Stimulated activated CD4-positive, alpha-beta T cell treated with anti-CD3 and anti-CD28 coated beads, Interleukin-15, amount 100 ng/mL, for 1 hour (primary cell): ENCODE measurements at places on chromosomes 2 and 18.

DNA sequence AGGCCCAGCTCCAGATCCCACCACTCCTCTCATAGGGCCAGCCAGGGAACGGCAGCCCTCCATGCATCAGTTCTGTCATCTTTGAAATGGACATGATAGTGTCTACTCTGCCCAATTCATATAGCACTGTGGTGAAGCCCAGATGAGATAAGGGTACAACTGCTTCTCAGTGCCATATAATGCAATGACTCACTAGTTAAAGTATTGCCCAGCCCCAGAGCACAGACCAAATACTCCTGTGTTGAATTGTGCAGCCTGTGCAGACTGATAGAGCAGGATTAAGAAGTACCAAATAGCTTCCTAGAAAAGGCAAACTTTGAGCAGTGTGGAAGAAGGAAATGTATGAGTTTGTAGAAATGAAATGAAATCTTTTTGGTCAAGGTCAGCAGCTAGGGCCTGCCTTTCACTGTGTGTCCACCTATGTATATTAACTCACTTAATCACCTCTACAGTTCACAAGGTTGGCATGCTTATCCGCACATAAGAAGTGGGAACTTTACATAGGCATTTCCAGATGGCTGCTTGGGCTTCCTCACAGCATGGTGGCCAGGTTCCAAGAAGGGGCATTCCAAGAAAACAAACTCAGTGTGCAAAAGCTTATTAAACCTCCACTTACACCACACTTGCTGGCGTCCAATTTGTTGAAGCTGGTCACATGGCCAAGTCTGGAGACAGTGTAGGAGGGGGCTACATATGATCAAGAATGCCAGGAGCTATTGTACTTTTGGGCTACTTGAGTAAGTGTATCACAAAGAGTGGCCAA lies 102.8 kb upstream of the COPS8 start:
- no peak for DNase-seq

DNA sequence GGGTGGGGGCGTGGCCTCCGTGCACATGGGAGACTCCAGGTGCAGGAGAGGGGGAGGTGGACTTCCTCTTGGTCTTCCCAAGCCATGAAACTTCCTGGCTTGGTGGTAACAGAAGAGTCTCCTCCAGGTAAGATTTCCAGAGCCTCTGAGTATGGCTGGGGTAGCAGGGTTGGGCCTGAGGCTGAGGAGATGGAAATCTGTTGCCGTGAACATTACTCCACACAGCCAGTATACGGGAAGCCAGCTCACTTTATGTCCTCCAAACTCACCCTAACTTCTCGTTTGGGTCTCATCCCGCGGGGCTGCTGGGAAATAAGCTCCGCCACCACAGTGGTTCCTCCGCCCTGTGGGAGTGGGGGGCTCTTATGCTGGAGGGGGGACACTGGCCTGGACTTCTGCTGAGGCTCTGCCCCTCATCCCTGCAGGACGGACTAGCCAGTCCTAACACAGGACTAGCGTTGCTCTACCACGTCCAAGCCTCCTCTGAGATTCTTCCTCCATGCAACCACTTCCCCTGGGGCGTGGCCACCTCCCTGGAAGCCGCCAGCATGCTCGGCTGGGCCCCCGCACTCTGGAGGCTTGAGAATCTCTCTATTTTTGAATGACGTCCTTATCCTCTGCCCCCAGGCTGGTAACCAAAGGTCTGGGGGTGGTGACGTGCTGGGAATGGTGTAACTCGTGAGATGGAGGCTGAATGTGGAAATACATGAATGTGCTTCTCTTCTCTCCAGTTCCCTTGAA lies 777 bp upstream of the RAB17 start:
- no peak for DNase-seq

DNA sequence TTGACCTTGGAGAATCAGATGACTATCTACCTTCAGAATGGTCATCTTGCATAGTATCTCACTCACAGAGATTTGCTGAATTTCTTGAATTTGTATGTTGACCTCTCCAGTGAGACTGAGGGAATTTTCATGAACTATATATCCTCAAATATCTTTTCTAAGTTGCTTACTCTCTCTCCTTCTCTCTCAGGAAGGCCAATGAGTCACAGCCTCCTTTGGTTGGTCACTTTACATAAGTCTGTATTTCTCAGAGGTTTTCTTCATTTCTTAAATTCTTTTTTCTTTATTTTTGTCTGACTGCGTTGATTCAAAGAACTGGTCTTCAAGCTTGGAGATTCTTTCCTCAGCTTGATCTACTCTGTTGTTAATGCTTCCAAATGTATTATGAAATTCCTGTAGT lies 51.7 kb downstream of the VIT start:
- DNase-seq: no peak

- no peak for DNase-seq
Observed at GRCh38 chr2:32008805-32009515, 1.8 kb downstream of the MEMO1 start.

- DNase-seq: no peak
Observed at GRCh38 chr2:3633089-3633981, 24.7 kb upstream of the ALLC start.

DNA sequence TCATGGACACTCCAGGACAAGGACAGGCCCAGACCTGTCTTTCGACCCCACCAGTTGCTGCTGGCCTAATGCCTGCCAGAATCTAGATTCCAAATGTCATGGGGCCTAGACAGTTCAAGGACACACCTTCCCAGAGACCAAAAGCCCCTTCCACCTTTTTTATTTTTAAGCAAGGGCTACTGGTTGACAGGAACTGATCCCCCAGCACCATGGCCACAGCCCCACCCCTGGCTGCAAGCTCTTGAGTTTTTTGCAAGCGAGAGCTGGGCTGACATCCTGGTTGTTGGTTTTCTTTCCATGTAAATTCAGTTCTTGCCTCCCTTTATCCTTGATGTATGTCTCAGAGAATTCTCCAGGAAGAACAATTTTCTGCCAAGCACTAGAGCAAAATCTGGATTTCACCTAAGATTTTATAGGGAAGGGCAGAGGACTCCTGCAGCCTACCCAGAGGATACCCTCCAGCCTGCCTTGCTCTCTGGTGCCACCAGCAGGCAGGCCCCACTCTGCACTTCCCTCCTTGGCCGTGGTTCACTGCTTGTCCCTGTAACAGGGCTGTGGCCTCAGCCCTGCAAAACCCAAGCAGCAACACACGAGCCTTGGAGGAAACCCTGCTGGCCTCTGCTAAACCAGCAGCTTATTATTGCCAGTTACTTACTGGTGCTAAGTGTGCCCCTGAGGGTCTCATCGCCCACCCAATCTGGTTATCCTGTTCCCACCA lies 97.7 kb downstream of the TWIST2 start:
- DNase-seq: no peak

- DNase-seq: no peak
Observed at GRCh38 chr2:222943820-222944219, 83.0 kb downstream of the ACSL3 start.

DNA sequence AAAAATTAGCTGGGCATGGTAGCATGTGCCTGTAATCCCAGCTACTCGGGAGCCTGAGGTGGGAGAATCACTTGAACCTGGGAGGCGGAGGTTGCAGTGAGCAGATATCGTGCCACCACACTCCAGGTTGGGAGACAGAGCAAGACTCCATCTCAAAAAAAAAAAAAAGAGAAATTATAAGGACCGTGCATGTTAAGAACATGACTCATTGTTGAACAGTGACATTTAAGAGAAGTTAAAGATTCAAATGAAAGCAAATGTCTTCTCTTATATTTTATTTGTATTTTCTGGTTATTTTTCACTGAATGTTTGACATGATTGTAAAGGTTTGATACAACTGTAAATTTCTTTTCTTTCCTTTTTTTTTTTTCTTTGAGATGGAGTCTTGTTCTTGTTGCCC lies 69.6 kb downstream of the APLF start:
- no peak for DNase-seq

DNA sequence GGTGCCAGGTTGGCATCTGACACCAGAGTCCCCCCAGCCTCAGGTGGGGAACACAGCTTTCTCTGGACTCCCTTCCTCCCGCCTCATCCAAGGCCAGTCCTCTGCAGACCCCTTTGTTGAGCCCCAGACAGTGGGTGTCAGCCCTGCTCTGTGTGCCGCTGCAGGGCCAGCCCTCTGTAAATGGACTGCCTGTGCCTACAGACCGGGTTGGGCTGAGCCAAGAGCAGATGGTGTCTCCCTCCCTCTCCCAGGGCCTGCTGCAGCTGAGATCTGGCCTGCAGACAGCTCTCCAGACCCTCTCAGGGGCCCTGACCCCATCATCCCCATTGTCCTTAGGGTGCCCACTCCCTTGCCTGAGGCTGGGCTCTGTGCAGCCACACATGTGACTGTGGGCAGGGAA lies 160.8 kb downstream of the KLHL29 start:
- no peak for DNase-seq

DNA sequence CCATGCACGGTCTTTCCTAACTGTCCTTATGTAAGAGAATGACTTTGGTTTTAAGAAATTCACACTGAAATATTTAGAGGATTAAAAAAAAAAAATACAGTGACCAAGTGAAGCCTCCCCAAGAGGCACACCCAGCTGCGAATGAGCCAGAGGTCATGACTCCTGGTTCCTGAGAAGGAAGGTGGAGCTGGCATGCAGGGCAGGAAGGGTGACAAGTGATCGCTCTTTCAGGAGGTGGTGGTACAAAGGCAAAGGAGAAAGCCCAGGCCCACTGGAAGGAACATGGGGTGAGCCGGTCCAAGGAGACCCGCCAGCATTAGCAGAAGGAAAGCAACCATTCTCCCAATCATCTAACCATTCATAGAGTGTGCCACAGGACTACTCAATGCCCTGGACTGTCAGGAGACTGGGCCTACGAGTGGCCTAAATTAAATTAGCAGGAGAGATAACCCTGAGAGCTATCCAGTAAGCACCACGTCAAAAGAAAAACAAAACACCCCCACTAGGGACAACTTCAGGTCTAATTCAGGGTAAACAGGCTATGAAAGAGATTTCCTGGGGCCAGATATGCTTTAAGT lies 7.8 kb downstream of the INO80C start:
- DNase-seq: no peak

DNA sequence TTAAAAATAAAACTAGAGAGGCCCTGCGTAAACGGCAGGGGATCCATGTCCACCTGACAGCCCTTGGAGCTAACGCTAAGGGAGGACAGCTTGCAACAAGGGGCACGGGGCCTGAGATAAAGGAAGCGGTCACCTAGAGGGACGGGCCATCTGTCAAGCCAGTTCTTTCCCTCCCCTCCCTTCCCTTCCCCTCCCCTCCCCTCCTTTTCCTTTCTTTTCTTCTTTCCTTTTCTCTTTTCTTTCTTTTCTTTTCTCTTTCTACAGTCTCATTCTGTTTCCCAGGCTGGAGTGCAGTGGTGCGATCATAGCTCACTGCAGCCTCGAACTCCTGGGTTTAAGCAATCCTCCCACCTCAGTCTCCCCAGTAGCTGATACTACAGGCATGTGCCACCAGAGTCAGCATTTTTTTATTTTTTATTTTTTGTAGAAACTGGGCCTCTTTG lies 34.5 kb upstream of the CTAGE1 start:
- DNase-seq: no peak

GRCh38 chr2:130864830-130865800 lies 28.4 kb downstream of the ARHGEF4 start:
- no peak for DNase-seq

DNA sequence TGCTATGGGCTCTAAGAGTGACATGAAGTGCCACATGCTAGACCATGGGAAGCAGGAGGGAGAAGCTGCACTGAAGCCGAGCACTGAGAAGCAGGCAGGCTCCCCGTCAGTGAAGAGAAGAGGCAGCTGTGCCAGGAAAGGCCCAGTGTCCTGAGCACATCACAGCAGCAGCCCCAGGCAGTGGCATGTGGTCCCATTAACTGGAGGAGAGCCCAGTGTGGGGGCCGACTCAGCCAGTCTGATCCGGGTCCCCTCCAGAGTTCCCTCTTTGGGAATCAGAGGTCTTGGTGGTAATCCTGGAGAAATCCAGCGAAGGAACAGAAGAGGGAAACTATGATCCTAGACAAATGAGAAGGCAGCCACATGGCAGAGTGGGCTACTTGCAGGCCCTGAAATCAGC lies 96.7 kb upstream of the ACAA2 start:
- no peak for DNase-seq

DNA sequence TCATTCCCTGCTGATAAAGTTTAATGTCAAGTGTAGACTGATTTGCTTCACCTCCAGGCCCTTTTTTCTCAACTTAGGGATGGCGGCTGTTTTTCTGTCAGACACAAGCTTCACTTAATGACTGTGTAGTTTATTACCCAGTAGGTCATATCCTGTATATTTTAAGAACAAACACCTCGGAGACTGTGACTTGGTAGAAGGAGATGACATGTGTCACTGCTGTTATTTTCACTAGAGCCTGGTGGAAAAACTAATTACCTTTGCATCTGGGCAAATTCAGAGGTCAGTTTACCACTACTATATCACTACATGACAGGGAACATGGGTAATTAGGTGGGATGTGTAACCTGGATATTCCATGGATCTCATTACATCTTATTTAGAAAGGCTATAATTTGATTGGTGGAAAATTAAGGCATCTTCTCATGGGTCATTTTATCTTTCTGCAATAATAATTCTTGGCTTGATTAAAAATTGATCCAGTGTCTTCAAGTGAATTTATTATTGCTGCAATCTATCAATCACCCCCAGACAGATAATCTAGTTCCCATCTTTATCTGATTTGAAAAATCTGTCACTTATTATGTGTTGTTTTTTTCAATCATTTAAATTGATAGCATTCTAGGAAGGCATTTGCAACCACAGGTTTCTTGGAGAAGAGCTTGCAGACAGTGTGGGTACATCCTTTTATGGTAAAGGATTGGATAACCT lies 353.8 kb upstream of the SPRED2 start:
- DNase-seq: no peak

DNA sequence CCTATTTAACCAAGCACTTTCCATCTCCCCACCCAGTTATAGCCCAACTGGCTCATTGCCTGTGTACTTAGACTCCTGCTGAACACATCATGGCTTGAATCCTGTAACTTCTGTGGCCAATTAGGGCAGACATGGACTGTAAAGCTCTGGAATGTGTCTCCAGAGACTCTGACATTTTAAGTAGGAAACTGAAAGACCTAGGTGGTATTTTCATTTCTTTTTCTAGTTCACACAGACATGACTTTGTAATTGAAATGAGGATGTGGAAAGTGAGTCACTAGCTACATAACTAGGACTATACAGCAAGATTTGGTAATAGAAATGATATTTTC lies 12.2 kb downstream of the DOK1 start:
- no peak for DNase-seq
